Suppressor macrophage treated with lipopolysaccharide for 4 hours (primary cell): ENCODE measurements at places on chromosomes 3 and 15.

DNA sequence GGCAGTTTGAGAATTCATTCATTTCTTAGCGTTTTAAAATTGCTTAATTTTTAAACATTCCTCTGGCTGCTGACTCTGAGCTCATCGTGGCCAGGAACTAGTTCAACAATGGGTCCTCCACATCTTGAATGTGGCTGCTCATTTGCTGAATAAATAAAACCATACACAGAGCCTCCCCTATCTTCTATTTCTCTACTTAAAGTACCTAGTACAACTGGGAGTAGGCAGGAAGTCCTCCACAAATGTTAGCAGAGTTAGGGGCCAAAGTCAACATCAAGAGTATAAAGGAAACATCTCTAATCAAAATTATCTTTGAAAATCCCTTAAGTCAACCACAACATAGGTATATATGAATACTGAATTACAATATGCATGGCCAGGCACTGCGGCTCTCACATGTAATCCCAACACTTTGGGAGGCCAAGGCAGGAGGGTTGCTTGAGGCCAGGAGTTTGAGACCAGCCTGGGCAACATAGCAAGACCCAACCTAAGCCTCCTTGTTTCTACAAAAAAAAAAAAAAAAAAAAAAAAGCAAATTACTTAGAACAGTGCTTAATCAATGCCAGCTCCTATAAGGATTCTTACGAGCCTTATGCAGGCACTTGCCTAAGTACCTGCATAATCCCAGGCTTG is 57.5 kb upstream of the LMOD3 start:
- DNase-seq, result no peak

DNA sequence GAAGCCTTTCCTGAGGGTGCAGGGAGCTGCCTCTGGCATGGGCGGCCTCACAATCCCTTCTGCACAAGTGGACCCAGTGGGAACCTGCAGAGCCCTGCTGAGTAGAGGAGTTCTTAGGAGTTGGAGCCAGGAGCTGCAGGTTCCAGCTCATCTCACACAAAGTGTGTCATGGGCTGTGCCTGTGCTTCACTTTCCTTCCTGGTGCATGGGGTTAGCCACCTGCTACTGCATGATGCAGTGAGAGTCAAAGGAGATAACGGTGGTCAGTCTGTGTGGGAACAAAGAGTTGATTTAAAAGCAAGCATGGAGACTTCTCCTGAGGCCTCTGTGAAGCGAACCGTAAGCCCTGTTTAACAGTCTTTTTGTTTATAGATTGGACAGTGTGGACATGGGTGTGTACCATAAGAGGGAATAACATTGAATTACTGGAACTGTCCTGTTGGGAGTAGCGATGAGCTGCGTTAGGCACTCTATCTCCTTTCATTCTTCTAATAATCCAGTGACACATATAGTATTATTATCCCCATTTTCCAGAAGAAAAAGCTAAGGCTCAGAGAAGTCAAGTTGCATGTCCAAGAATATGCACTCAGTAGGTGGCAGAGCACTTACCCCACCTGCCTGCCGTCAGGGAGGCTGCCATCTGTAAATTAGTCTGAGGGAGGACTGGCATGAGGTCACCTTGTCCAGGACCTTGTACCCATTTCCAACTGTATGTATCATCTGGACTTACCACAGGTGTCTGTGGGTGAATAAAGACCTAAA is 68.7 kb upstream of the PRR23C start:
- DNase-seq, result no peak

GRCh38 chr15:99749386-99749785 is 16.1 kb upstream of the LYSMD4 start:
- peak; percentile 72 for DNase-seq

DNA sequence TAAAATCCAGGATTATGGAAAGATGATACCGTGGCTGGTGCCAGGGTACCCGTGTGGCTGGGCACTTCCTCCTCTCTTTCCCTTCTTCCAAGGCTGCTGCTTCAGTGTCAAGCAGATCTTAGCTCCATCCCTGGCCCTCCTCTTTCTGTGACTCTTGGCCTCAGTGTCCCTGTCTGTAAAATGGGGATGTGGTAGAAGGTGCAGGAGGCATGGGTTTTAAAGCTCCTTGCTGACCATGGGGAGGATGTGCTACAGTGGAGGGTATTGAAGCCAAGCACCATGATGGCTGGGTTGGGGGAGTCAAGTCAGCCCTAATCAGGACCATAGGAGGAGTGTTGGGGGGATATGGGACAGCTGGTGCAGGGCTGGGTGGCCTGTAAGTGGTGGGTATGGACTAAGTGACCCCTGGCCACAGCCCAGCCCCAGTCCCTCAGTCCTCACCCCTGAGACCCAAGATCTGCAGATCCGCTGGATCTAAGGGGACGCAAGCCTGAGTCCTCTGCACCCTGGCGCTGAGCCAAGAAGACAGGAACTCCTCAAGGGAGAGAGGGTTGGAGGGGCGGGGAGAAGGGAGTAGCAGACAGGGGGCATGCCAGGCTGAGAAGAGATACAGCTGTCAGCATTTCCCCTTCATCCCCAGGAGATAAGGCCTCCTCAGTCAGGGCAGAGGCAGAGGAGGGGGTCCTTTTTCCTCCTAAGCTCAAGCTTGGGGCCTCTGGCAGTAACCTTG is 12.0 kb downstream of the PTH1R start:
- DNase-seq, result no peak

DNA sequence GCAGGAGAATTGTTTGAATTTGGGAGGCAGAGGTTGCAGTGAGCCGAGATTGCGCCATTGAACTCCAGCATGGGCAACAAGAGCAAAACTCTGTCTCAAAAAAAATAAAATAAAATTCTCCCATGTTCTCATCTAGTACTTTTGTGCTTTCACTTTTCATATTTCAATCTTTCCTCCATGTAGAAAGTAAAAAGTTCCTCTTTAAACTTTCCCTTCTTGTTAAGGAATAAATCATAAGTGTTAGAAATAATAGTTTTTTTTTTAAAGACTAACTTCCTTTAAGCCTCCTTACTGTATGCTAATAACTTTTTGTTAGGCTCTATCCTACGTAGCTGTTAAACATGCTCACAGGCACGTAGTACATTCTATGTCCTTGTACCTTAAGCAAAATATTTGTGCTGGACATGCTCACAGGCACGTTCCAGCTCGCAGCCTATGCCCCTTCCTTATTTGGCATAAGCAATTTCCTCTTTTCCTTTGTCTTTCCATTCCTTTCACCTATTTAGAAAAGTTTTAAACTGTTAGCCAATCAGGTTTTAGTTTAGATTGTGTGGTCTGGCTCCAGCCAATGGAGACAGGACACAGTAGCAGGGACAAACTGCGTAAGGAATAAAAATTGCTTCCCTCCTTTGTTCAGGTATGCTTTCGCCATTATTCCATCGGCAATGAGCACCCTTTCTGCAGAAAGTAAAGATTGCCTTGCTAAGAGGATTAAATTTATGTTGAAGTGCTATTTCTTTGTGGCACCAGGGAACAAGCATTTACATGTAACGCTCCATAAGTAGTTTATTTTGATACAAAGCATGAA is 38.9 kb upstream of the PIK3CB start:
- peak; percentile 85 for DNase-seq

GRCh38 chr3:179482857-179483256 is 31.6 kb upstream of the GNB4 start:
- DNase-seq, result no peak

GRCh38 chr3:164903820-164904451 is 174.4 kb downstream of the SI start:
- DNase-seq, result no peak

GRCh38 chr3:124075753-124076152 is 83.8 kb upstream of the ROPN1 start:
- DNase-seq, result no peak

DNA sequence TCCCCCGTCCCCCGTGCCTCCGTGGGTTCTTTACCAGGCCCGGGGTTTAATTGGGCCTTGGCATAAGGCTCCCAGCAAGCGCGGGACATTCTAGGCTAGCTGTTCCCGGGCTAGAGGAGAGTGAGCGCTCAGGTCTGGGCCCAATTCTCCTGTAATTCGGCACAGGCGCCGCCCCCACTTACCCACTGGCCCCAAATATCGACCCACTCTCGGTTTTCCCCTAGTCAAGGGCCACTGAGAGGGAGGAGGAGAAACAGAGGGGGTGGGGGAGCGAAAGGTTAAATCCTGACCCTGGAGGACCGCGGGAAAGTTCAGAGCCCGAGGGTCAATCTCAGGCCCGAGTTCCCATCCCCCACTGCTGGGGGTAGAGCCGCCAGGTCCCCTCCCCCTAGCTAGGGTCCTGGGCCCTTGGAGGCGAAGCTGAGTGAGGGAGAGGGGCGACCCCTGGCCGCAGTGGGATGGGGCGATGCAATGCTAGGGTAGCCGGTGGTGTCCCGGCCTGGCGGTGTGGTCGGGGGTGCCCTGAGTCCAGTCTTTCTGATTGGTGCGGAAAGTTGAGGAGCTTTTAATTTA is 8.5 kb upstream of the ONECUT1 start:
- no peak for DNase-seq

- peak; percentile 84 for DNase-seq
Observed at GRCh38 chr3:151384741-151385174, at the start of gene P2RY12. Gene P2RY12 (minus strand): TSS chr3:151384753. CDS start chr3:151338845, 45,908 bp downstream.

- DNase-seq, result no peak
Observed at GRCh38 chr15:71357967-71358366, 242.7 kb downstream of the THSD4 start.

DNA sequence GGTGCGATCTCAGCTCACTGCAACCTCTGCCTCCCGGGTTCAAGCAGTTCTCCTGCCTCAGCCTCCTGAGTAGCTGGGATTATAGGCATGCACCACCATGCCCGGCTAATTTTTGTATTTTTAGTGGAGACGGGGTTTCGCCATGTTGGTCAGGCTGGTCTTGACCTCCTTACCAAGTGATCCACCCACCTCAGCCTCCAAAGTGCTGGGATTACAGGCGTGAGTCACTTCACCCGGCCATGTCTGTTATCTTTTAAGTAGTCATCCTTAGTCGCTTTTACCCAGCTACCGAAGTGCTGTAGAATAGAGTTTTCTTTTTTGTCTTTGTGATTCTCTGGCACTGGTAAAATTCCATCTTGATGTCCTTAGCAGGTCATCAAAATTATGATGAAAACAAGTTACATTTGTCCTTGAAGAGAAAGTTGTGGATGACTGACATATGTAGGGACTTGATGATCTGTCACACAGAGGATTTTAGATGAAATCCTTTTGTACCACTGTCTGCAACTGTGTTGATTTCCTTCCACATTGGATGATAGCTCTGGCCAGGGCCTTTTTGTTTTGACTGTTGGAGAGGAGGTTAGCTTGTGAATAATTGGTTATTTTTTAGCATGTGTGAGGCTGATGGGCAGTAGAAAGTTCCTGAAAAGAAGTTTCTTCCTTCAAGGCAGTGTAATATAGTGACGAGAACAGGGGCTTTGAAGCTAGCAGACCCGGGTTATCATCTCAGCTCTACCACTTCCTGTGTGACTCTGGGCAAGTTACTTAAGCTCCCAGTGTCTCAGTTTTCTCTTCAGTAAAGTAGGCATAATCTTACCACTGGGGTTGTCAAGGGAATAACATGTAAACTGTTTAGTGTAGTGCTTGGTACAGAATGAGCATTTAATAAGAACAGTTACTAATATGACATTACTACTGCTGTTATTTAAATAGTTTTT is 18.8 kb downstream of the ATG7 start:
- DNase-seq, result peak; percentile 56

DNA sequence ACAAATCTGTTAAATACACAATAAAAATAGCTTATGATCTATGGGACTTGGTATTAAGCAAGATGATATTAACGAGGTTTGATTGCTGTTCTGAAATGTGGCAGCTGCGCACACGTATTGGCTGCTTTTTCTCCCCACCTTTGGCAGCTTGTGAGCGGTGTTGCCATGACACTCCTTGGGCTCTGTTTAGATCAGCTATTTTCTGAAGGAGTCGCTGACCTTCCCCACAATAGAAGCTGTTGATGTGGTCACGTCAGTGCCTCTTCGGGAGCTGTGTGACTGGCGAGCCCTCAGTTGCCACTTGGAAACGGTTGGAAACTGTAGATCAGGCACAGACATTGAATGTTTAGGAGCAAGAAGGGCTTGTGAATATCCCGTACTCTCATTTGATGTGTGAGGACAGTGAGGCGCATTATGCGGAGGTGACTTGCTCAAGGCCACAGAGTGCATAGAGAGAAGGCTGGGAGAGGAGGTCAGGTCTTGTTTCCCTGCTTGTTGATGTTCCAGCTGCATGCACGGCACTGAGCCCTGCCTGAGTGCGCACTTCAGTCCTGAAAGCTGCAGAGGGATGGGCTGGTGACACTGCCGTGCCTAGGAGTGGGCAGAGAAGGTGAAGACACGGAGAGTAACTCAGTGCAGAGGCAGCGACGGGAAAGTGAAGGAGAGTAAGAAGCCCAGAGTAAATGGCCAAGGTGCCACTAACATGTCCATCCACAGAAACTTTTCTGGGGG is 198.4 kb downstream of the LPP start:
- no peak for DNase-seq

- DNase-seq, result peak; percentile 75
Observed at GRCh38 chr3:171636666-171637065, 173.6 kb downstream of the PLD1 start.

GRCh38 chr3:53682807-53683206 is 163.4 kb downstream of the CHDH start:
- DNase-seq, result no peak

DNA sequence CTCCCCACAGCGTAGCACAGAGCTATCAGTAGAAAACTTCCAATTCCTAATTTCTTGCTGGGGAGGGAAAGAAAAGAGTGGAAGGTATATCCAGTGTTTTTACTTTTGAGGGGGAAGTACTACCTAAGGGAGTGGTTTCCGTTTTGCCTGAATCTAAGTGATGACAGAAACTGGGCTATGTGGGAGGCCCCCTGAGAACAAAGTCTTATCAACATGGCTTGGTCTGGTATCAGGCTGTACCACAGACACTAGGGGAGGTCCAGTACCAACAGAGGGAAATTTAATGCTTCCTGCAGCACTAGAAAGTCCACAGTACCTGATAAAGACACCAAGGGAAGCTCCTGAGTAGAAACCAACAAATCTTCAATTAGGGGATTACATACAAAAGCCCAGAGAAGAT is 199.2 kb downstream of the IL5RA start:
- no peak for DNase-seq

DNA sequence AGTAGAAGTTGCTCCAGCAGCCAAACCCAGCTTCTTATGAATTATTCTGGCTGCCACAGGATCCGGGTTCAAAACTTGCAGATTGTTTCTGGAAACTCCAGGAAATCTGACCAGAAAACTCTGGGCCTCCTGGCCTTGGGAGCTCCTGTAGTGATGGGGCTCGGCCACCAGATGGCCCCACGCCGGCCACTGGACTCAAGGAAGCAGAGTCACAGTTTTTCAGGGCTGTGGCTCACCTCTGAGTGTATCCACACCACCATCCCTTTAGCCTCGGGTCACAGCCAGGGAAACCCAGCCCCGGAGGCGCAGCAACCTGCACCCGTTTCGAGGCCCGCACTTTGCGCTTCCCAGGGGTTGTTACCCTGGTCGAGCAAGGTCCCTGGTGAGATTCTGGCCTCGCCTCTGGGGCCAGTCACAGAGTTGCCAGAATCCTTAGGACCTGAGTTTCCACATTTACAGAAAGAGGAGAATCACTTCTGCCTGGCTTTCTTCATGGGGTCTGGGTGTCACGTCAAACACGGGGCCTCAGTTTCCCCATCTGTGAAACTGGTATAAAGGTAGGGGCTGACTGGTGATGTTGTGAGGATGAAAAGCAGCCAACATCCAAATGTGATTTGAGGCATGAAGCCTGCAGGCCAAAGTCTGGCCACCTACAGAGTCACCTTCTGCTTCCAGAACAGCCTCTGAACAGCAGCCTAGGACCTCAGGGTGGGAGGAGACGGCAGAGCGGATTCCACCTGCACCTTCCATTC is 53.5 kb upstream of the LCTL start:
- DNase-seq, result peak; percentile 79
